Hematopoietic multipotent progenitor cell treated with erythropoietin and hydrocortisone succinate and interleukin-3 and kit ligand, for 4 days (in vitro differentiated cells): ENCODE measurements at places on chromosomes 6 and 20.

GRCh38 chr6:103122766-103123601 is 1729.5 kb downstream of the GRIK2 start:
- peak; percentile 65 for DNase-seq

GRCh38 chr6:9204171-9204570 is 768.8 kb upstream of the SLC35B3 start:
- DNase-seq, result no peak

GRCh38 chr6:16999491-17000436 is 102.1 kb upstream of the STMND1 start:
- no peak for DNase-seq

DNA sequence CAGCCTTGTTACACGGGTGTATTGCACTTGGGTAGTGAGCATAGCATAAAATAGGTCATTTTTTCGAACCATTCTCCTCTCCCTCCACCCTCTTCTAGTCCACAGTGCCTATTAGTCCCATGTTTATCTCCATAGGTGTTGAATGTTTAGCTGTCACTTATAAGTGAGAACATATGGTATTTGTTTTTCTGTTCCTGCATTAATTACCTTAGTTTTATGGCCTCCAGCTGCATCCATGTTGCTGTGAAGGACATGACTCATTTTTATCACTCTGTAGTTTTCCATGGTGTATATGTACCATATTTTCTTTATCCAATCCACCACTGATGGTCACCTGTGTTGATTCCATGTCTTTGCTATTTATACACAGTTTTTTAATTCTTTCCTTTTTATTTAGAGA is 889.5 kb downstream of the EYS start:
- no peak for DNase-seq

GRCh38 chr20:57638173-57638894 is 18.1 kb upstream of the ZBP1 start:
- no peak for DNase-seq

DNA sequence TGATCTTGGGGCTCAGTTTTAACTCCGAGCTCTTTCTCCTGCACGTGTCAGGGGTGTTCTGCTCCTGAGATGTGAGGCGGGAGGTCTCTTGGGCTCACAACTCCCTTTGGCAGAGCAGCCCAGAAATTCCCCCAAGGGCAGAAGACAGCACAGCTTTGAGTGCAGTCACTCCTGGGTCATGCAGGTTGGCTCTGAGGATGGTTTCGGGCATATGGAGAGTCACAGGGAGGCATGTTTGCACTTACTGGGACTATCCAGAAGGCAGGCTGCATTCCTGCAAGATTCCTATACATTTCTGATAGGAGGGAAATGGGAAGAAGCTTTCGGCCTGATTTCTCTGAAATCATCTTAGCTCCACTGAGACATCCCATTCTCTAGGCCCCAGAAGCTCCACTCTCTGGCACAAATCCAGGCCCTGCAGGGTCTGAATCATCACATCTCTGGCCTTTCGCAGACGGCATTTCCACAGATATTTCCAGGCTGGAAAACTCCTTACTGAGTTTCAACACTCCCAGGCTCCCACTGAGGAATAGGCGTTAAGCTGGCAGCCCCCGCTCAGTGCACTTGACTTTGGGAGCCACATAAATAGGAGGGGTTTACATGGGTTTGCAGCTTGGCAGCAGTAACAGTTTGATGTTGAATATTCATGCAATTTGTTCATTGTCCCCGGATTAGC is 39.7 kb downstream of the AGPAT4 start:
- no peak for DNase-seq

- peak; percentile 2 for DNase-seq
Observed at GRCh38 chr6:61949161-61949560, 336.9 kb downstream of the KHDRBS2 start.
